Fibroblast of gingiva (primary cell): ENCODE measurements at places on chromosomes 4 and X.

DNA sequence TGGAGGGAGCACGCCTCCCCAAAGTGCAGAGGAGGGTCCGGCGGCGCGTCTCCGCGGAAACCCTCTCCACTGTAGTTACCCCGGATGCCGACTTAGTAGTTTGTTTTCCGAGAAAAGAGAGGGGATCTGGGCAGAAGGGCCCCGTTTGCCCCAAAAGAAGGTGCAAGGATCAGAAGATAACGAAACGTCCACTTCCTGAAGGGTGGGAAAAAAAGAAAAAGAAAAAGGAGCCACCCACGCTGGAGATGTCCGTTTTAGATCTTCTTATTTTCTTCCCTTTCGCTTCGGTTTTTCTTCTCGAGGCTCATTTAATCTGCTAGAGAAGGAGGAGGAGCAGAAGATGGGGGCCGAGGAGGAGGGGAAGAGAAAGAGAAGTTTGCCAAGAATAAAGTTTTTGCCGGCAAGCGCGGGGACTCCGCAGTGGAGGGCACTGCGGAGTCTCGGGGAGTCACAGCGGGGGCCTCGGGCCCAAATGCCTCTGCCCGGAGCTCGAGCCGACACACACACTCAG is 517 bp downstream of the LEF1 start:
- DNase-seq = no peak

GRCh38 chr4:169682372-169683047 is 62.1 kb downstream of the CLCN3 start:
- peak; percentile 73 for DNase-seq

DNA sequence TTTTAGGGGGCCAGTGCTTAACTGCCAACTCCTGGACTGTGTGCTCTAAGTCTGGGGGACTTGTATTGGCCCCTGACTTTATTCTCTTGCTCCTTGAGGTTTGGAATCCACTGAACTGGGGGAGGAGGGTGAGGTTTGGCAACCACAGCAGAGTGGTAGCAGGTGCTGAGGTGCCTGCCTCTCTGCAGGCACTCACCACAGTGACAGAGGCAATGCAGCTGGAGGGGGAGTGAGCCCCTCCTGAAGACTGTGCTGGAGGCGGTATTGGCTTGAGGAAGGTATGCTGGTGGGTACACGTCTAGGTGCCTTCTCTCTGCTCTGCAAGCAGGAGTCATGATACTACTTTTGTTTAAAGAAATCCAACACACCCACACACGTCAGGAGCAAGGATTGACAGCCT is 24.6 kb downstream of the CFAP299 start:
- DNase-seq = no peak

DNA sequence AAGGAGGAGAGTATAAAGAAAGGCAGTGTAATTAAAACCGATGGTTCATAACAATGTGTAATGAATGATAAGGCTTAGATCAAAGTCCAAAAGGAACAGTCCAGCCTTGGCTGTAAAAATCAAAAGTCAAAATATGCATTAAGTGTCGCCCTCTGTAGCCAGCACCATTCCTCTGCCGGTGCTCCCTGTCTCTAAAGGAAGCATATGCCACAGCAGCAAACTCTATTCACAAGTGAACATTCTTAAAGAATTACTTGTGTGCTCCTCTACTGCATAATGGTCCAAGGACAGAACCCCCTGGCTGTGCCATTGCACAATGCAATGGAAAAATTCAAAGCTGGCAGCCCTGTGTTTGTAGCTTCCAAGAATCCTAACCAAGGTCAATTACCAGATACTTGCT is 16.3 kb upstream of the MBNL3 start:
- peak; percentile 79 for DNase-seq

DNA sequence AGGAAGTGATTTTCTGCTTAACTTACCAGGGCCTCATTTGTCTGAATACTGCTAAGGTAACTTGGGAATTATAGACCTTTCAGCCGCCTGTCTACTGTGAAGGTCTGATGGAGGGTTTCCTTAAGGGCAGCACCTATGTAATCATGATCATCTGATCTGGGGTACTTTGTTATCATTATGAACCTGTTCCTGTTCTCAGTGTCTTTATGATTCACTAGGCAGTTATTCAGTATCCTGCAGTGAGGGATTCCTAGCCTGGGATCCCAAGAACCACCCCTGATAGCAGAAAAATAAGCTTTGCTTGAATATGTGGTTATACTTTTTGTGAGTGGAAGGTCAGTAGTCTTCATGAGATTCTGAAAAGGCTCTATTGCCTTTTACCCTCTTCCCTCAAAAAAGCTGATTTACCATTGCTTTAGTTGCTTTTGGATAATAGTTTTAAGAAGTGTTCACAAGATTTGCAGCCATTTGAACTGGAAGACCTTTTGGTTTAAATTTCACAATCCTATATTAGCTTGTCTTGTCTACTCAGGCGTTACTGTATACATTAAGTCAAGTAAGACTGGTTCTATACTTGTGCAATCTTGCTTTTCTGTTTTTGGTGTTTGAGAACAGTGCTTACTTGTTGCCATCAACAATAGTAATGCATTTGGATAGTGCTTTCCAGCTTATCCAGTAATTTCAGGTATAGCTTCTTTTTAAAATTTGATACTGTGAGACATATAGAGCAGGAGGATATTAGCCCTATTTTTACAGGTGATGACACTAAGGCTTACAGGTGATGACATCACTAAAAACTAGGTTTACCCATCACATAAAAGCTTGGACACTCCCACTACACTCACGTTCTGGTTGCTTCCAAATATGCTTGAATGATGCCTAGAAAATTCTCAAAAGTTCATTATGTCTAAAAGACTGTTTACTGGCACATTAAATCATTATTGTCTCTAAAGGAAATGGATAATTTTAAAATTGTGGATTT is 60.0 kb downstream of the FHIP1A start:
- DNase-seq = no peak
